ENCODE measurements at places on chromosomes 4 and X. TPM values are rescaled to one million over a fixed set of nuclear protein-coding genes. Genes with fewer than 3 reads are reported as not detected.

- H3K27me3 ChIP-seq, result no peaks in the 10 kb centered on the region
- H3K36me3 ChIP-seq, result no peaks in the 10 kb centered on the region
- no peak for DNase-seq
- no peak overlapping the region for H3K4me3 ChIP-seq
- H3K27ac ChIP-seq, result no peak overlapping the region
- no peaks in the 10 kb centered on the region for H3K4me1 ChIP-seq
Measured at GRCh38 chr4:94925764-94926347, 168.1 kb downstream of the BMPR1B start.

- peak; percentile 94 for DNase-seq
- H3K27ac ChIP-seq, result peak within 1 kb of the TSS; percentile 79
- peak within 1 kb of the TSS; percentile 65 for H3K4me3 ChIP-seq
- peaks cover 12% of the 10 kb centered on the region for H3K36me3 ChIP-seq
- H3K27me3 ChIP-seq, result no peaks in the 10 kb centered on the region
Measured at GRCh38 chr4:153684182-153684970, at the start of gene TLR2. TLR2 (plus strand) TSS chr4:153684280; CDS start chr4:153702908, 18,628 bp downstream.

- no peak overlapping the region for H3K27ac ChIP-seq
- DNase-seq, result no peak
- no peaks in the 10 kb centered on the region for H3K4me1 ChIP-seq
- H3K4me3 ChIP-seq, result no peak overlapping the region
Measured at GRCh38 chr4:49221209-49221608, 235.1 kb downstream of the CWH43 start.

DNA sequence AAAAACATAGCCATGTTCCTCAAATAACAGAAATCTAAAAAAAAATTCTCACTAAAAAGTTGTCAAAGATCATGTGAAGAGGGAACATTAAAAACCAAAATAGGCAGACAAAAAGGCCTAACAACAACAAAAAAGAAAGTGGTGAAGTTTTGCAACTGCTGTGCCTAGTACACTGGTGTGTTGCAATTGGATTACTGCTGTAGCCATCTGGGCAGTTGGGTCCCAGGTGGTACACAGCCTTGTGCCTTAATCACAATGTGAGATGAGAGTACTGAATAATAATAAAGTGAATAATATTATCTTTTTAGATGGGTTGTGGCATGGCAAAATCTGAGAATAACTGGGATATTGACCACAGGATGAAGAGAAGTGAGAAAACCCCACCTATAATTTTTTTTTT is 12.0 kb downstream of the C4orf54 start:
- H3K4me3 ChIP-seq, result no peak overlapping the region
- H3K4me1 ChIP-seq, result no peaks in the 10 kb centered on the region
- no peaks in the 10 kb centered on the region for H3K36me3 ChIP-seq
- H3K27me3 ChIP-seq, result no peaks in the 10 kb centered on the region

- no peaks in the 10 kb centered on the region for H3K27me3 ChIP-seq
- H3K4me3 ChIP-seq, result no peak overlapping the region
- H3K36me3 ChIP-seq, result no peaks in the 10 kb centered on the region
Measured at GRCh38 chr4:134906404-134907023, 704.9 kb upstream of the PABPC4L start.

DNA sequence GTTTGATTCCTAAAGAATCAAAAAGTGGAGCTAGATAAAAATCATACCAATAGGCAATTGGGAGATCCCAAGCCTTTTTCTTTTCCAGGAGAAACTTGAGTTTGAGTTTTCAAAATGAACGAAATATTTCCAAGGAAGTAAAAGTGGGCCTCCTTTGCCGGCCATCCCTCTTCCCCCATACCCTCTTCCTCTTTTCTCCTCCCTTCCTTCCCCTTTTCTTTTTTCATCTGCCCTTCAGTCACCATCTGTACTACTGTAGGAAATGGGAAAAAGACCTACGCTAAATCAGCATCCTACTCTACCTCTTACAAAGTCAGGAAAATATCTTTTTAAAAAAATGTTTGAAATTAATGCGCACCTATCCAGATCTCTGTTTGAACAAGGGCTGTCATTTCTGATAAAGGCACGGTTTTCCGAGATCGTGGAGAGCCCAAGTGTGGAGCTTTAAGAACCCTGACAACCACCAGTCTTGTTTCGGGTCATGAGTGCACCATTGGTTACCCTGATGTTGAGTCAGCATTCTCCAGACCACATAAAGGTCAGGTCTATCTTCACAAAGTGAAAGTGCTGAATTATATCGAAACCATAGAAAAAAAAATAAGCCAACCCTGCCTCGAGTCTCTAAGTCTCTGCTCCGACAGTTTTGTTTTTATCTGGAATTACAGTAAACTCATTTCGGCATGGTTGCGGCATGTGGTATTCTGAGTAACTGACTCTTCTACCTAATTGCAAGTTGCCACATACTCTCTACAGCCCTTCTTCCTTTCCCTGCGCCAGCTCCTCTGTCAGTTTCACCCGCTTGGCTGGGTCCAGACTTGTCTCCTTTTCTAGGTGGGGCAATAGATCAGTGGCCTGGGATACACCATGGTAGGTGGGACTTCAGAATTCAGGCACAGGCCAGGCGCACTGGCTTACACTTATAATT is 140.2 kb upstream of the KLF3 start:
- no peaks in the 10 kb centered on the region for H3K36me3 ChIP-seq
- H3K4me3 ChIP-seq, result no peak overlapping the region
- no peaks in the 10 kb centered on the region for H3K4me1 ChIP-seq
- no peak for DNase-seq

DNA sequence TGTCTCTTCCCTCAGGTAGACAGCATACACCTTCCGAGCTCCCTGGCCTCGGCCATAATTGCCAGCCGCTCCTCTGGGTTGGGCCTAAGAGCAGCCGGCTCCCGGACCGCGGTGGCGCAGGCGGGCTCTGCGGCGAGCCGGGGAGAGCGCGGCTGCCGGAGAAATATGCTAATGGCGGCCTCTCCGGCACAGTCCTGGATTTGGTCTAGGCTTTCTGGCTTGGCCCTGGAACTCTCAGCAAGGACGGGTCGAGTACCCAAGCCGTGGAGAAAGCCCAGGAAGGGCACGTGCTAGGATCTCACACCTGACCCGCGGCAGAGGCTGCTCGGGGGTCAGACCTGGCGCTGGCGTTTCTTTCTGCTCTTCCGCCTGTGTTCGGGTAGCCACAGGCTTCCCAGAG is 18.6 kb upstream of the ZIC3 start:
- no peak for DNase-seq
- H3K4me3 ChIP-seq, result no peak overlapping the region
- no peak overlapping the region for H3K27ac ChIP-seq
- peaks cover 17% of the 10 kb centered on the region for H3K27me3 ChIP-seq
- H3K4me1 ChIP-seq, result no peaks in the 10 kb centered on the region
- H3K36me3 ChIP-seq, result no peaks in the 10 kb centered on the region

GRCh38 chrX:31038575-31039326 is 33.1 kb downstream of the FTHL17 start:
- no peak overlapping the region for H3K4me3 ChIP-seq
- DNase-seq, result no peak
- H3K27me3 ChIP-seq, result no peaks in the 10 kb centered on the region

DNA sequence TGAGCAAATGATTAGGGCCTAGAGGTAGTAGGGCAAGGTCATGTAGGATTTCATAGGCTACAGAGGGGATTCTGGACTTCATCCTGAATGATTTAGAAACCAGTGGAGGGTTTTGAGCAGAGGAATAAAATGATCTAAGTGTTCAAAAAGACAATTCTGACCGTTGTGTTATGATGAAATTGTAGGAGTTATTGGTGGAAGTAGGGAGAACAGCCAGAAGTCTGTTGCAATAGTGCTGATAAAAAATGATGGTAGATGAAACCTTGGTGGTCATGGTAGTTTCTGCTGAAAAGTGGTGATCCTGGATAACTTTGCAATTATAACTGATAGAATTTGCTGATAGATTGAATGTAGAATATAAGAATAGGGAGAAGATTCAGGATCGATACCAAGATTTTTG is 60.2 kb downstream of the MID1IP1 start:
- no peak overlapping the region for H3K4me3 ChIP-seq
- H3K27ac ChIP-seq, result no peak overlapping the region
- DNase-seq, result no peak
- H3K36me3 ChIP-seq, result no peaks in the 10 kb centered on the region
- H3K27me3 ChIP-seq, result no peaks in the 10 kb centered on the region

Gene SRPX
- 56.7 TPM for total RNA-seq

Gene FABP2
- total RNA-seq, result not detected

Gene MAGEA9B
- total RNA-seq, result not detected

Gene HSFX2
- not detected for total RNA-seq

Gene CYLC1
- total RNA-seq, result not detected

Gene PABPC5
- 1.9 TPM for total RNA-seq

Data from upper lobe of right lung (tissue), 1 donor.